ENCODE measurements at places on chromosomes 2 and 18.

- no peak for DNase-seq
Observed at GRCh38 chr2:97745474-97746174, 32.2 kb downstream of the ZAP70 start.

GRCh38 chr2:101150306-101151145 is 656 bp downstream of the TBC1D8 start:
- DNase-seq, result no peak

DNA sequence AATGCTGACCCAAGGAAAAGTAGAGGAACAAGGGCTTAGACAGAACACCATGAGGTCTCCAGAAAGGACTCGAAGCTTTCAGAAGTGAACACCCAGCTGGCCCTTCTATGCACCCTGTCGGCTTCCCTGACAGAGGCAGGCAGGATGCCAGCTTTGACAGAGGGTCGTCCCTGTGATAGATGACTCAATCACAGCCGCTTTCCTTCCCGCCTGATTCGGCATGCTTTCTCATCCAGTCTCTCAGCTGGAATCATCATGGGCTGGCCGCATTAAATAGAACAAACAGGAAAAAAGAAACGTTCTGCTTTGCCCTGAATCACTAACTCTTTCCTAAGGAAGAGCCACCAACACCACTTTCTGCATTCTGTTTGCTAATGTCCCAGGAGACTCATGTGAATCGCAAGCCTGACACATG is 140.3 kb upstream of the RAB12 start:
- DNase-seq, result no peak

DNA sequence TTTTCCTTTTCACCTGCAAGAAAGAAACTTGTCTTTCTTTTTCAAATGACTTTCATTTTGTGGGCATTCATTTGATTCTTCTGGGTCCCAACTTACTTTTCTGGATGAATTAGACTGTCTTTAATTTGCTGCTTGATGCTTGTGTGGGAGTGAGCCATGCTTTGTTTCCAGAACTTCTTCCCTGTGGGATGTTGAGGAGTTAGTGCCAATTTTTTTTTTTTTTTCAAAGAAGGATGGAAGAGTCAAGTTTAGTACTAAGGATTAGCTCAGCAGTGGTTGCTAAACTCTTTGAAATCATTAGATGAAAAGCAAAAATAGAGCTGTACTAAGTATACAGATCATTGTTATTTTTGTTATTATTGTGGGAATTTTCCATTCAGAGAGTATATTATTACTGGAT is 17.2 kb upstream of the KCTD1 start:
- no peak for DNase-seq

DNA sequence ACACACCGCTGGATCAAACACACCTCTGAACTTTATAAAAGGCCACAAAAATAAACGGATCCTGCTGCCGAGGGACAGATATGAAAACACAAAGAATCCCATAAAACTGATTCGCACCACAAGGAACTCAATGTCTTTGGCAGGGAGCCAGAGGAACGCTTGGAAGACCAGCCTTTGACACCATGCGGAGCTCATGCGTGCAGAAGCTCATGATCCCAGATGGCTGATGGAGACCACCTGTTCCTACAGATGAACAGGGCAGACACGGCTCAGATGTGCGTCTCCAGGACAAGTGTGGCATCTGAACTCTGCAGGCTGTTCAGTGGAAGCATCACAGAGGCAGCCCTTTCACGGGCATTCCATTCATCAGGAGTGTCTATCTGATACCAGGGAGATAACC is 24.9 kb downstream of the COPS9 start:
- DNase-seq, result no peak

GRCh38 chr18:48802543-48803290 is 148.0 kb downstream of the SMAD7 start:
- DNase-seq, result no peak

- no peak for DNase-seq
Observed at GRCh38 chr2:23231865-23232264, 153.1 kb upstream of the KLHL29 start.
